Activated T-cell treated with anti-CD3 and anti-CD28 coated beads for 1 hour (primary cell): ENCODE measurements at places on chromosomes 12 and 14.

- no peak for DNase-seq
Observed at GRCh38 chr12:25710128-25710527, 157.0 kb upstream of the LMNTD1 start.

GRCh38 chr14:48900565-48900964 lies 685.6 kb downstream of the RPS29 start:
- no peak for DNase-seq

DNA sequence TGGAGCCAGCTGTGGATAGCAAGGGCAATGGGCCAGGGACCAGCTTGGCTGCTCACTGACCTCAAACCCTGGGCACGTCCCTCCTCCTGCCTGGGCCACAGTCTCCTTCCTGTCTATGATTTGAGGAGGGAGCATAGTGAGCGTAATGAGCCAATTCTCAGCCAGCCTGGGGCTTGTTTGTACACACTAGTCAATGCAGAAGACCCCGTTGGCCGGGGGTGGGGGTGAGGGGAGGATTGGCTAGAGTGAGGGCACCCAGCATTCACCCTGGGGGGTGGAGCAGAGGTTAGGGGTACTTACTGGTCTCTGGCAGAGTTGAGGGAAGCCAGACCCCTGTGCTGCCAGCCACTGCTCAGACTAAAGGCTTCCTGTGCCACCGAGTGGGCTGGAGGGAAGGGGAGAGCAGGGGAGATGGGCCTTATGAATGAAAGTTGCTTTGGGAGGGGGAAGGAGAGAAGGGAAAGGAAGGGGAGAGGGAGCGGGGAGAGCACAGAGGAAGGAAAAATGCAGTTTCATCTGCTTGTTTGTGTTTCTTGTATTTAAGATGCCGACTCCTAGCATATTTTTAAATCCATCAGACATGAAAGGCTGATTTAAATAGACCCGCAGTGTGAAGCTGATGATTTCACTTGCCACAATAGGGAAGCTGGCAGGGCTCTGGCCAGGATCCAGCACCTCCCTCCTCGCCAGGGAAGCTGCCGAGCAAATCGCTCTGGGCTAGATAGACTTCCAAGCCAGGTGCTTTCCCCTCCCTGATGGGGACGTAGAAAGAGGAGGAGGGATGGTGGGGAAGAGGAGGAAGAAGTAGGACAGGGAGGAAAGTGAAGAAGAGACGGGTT lies 114.0 kb downstream of the PRMT8 start:
- DNase-seq, result no peak

DNA sequence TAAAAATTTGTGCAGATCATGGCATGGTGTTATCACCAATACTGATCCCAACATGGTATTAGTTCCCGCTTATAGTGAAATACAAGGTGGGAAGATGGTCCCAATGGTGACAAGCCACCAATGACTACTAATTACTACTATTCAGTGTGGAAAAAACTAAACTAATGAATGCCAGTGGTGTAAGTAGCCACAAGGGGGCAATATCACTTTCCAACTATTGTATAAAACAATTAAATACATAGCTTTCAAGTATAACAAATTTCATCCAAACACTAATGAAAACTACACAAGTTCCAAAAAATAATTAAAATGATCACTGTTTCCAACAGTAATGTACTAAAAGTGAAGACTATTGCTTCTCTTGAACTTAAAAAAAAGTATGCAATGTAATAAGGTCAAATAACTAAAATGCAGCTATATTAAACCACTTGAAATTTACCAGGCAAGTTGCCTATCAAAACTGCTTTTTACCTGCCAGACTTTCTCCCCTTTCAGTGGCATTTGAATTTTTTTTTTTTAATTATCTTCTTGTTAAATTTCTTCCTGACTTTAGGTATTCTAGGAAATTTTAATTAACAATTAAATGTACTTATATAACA lies 58.0 kb downstream of the PAPLN start:
- DNase-seq, result no peak

DNA sequence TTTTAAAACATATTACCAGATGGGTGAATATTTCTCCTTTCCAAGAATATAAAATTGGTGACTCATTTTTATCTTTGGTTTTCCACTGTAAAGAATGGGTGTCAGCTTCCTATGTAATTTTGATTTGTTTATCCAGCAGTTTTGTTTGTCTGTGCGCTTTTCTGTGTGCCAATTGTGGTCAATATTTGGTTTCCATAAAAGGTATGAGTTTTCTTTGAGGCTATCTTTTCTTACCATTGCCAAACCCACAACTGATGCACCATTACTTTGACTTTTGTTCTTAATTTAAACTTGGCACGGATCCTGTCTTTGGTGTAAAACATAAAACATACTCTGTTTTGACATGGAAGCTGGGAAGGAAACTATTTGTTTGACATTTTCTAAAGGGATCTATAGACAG lies 78.8 kb upstream of the NAV3 start:
- DNase-seq, result no peak

- DNase-seq, result no peak
Observed at GRCh38 chr14:82694820-82695219, 1161.2 kb upstream of the SEL1L start.

DNA sequence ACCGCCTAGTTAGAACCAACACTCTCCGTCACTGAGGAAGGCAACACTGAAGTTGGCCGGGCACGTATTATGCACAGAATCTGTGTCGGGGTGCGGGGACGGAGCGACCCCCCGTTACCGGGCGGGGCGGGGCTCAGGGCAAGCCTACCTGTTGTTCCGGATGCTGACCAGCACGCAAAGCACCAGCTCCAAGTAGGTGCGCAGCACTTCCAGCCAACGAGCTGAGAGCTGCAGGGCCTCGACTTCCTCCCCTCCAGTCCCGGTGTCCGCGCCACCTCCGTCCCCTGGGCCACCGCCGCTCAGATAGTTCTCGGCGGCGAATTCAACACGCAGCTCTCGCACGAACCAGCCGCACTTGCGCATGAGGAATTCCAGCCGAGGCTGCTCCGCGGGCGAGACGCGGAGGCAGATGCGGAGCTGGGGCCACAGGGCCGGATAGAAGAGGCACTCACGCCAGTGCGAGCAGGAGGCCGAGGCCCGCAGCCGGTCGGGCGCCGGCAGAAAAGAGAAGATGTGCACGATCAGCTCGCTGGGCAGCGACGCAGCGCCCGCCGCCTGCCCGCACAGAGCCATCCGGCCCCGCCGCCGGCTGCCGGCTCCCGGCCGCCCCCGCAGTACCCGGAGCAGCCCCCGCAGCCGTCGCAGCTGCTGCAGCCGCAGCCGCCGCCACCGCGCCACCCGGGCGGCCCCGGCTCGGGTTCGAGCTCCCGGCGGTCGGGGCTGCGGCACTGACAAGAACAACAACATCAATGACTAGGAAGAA lies 636 bp downstream of the FBXO33 start:
- peak; percentile 23 for DNase-seq

DNA sequence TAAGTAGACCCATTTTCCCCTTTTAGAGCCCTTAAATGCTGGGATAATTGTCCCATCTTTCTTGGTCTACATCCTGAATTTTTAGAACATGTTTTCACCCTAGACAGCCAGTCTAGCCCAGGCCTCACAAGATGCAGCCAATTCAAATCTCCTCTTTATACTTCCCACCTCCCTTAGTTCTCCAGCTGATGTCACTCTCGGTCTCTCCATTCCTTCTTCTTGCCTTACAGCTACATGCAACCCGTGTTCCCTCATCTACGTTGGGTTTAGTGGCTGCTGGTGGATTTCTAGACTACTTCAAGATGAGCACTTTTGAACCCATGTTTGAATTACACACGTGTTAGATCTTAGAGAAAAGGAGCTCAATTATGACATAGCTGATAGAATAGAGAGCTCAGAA lies 132.0 kb downstream of the PPM1H start:
- no peak for DNase-seq

GRCh38 chr12:62647586-62647985 lies 181.0 kb downstream of the MON2 start:
- DNase-seq, result no peak

- no peak for DNase-seq
Observed at GRCh38 chr12:47881826-47882427, 22.9 kb downstream of the VDR start.

DNA sequence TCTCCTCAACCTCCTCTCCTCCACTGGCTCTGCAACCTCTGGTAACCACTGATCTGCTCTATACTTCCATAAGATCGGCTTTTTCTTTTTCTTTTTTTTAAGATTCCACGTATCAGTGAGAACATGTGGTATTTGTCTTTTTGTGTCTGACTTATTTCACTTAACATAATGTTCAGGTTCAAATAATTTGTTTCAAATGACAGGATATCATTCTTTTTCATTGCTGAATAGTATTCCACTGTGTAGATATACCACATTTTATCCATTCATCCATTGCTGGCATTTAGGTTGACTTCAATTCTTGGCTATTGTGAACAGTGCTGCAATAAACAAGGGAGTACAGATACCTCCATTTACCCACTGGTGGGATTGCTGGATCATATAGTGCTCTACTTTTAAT lies 40.5 kb downstream of the NCKAP5L start:
- DNase-seq, result no peak

DNA sequence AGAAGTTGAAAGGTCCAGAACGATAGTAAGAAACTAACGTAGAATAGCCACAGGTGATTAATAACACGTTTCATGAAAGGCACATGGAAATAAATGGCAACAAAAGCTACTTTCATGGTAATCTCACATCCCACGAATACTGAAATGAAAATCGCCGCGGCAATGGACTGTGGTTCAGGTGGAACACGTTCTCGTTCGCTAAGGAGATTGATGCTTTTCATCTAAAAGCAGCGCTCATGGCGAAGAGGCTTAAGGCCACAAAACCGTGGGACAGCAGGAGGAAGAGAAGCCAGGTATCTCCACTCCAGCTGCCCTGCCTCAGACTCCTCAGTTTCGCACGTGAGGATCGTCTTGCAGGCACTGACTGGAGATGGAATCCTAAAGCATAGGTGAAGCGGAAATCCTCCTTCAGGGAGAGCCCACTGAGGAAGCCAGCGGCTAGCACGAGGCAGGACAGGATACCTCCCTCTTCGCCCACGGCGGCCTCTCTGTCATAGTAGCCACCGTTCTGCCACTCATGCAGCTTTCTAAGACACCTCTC lies 696 bp upstream of the GPHN start:
- DNase-seq, result no peak

DNA sequence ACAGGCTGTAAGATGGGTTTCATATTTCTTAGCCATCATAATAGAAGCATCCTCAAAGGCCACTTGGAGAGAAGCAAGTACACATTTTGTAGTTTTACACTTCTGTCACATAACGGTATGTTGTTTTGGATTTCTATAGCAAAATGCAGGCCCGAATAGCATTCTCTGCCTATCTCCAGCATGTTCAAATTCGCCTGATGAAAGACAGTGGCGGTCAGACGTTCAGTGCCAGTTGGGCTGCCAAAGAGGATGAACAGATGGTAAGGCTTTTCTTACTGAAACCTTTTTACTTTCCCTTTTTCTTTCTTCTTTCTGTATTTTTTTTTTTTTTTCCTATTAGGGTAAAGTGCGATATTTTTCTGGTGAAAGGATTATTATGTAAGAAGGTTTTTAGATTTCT lies 110.5 kb downstream of the TTLL5 start:
- no peak for DNase-seq

- DNase-seq, result no peak
Observed at GRCh38 chr14:89409961-89410360, 7.1 kb downstream of the FOXN3 start.

GRCh38 chr14:71498212-71498611 lies 434.0 kb upstream of the RGS6 start:
- DNase-seq, result no peak

GRCh38 chr14:71203306-71203705 lies 296.0 kb downstream of the PCNX1 start:
- DNase-seq, result no peak

GRCh38 chr12:124779161-124780141 lies 84.2 kb downstream of the SCARB1 start:
- no peak for DNase-seq

- no peak for DNase-seq
Observed at GRCh38 chr12:89468017-89468416, 56.6 kb downstream of the GALNT4 start.

- no peak for DNase-seq
Observed at GRCh38 chr14:59484639-59485175, 390 bp downstream of the JKAMP start.

- no peak for DNase-seq
Observed at GRCh38 chr14:35286707-35287106, 5.5 kb upstream of the PSMA6 start.

- no peak for DNase-seq
Observed at GRCh38 chr12:123602651-123603195, 824 bp downstream of the DDX55 start.

DNA sequence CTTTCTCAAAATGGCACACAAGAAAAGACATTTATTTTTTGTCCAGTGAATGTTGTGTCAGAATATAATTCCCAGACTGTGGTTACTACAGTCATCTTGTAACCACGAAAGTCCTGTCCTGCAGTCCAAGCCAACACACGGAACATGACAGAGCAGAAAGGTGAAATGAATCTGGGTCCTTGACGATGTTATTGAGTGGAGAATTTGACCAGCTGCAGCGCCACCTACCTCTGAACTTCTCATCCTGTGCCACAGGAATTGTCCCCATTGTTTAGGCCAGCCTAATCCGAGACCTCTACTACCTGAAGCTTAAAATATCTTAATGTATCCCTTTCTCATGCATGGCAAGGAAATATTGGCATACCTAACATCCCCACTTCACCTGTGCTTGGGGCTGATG lies 64.1 kb upstream of the OTX2 start:
- DNase-seq, result no peak

DNA sequence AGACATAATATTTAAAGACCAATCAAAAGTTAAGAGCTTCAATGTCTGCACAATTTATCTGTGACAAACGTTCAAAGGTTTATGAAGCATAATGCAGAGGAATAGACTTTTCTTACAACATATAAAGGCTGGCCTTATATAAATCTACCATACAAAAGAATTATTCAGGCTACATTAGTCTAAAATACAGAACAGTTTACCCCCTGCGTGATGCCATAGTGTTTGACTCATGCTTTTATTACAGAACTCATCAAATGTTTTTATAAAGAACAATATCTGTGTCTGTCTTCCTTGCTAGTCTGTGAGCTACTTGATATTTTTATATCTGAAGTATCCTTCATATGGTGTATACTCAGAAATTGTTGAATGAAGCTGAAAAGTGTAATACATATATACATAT lies 1084.5 kb upstream of the FLRT2 start:
- DNase-seq, result no peak

DNA sequence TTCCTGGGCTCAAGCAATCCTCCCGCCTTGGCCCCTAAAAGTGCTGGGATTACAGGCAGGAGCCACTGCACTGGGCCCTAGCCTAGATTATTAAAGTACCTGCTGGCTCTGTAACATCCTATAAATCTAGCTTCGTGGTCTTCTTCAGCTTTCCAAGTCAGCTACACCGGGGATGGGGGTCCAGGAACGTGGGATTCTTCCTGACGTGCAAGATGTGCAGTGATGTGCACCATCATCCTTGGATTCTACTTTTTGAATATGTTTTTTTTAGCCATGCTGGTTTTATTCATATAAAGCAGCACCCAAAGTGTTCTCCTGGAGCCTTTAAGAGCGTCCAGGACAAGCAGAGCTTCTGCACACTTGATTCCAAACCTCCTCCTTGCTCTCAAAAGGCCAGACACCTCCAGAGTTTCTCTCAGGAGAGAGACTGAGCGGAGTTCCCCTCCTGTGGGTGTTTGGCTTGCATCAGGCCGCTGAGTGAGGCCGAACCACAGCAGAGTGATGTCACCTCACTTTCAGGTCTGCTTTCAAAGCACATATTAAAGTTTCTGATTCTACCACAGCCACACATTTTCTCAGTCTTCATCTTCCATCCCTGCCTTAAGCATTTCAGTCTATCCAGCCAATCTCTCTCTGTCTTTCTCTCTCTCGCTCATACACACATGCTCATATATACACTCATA lies 33.4 kb downstream of the VCPKMT start:
- DNase-seq, result peak; percentile 65

GRCh38 chr12:25629341-25629740 lies 76.3 kb upstream of the LMNTD1 start:
- DNase-seq, result no peak

- peak; percentile 92 for DNase-seq
Observed at GRCh38 chr14:87992718-87993628, at the start of gene GALC. Gene GALC, minus strand, starts transcription at chr14:87993182. Its CDS starts 18 bp downstream, at chr14:87993164.
